ENCODE measurements at places on chromosomes 5 and 9. TPM values are rescaled to one million over a fixed set of nuclear protein-coding genes. Genes with fewer than 3 reads are reported as not detected.

The LCNL1 gene
- total RNA-seq, result 0.14 TPM

The C5orf34 gene
- total RNA-seq, result 12.0 TPM

The TMEM174 gene
- total RNA-seq, result not detected

The GPR21 gene
- 1.4 TPM for total RNA-seq

The CAMK2A gene
- 2.0 TPM for total RNA-seq

The NKD2 gene
- 15.9 TPM for total RNA-seq

The MTX3 gene
- 15.5 TPM for total RNA-seq

The ZNF462 gene
- total RNA-seq, result 13.6 TPM

The SLC6A3 gene
- total RNA-seq, result not detected

The SPRY4 gene
- total RNA-seq, result 125 TPM

The SLC34A3 gene
- not detected for total RNA-seq

The LRRC70 gene
- 1.4 TPM for total RNA-seq

The SMIM33 gene
- not detected for total RNA-seq

The PCDHGA8 gene
- 3.3 TPM for total RNA-seq

The NUDCD2 gene
- 2.6 TPM for total RNA-seq

The CARD6 gene
- 11.6 TPM for total RNA-seq

The PKD2L2 gene
- not detected for total RNA-seq

The NDOR1 gene
- 15.3 TPM for total RNA-seq

The GABRA1 gene
- total RNA-seq, result not detected

All from placental pericyte (primary cell).